Hepatocyte (in vitro differentiated cells): ENCODE measurements at places on chromosomes 13 and 19.

- peak; percentile 99 for DNase-seq
Measured at GRCh38 chr19:8592231-8593009, 15.2 kb upstream of the MYO1F start.

- no peak for DNase-seq
Measured at GRCh38 chr13:72696579-72696978, 30.9 kb downstream of the MZT1 start.

DNA sequence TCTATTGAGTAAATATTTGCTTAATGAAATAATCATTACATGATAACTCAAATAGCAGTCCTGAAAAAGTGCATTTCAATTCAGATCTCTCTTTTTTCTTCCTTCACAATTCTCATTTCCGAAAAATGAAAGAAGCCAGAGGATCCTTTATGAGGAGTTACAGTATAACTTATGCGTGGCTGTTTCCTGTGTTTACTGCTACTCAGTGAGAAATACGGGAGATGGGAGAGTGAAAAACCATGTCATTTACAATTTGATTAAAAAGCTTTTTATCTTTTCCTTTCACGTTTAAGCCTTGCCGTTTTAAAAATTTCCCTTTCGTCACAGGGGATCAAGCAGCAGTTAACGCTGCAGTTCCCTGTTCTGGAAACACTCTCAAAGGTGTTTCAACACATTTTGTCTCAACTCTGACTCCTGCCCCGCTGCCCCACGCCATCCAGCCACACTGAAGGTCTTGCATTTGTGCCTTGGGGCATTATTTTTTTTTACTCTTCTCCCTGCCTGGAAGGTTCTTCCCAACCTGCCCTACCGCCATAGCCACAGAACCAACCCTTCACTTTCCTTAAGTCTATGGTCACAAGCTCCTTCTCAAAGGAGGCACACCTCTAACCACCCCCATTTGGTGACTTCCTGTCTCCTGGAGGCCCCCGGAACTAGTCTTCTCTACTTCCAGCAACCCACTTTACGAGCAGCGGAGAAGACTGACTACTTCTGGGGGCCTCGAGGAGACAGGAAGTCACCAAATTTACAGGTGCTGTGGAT, 17.0 kb downstream of the KL start:
- DNase-seq, result no peak

DNA sequence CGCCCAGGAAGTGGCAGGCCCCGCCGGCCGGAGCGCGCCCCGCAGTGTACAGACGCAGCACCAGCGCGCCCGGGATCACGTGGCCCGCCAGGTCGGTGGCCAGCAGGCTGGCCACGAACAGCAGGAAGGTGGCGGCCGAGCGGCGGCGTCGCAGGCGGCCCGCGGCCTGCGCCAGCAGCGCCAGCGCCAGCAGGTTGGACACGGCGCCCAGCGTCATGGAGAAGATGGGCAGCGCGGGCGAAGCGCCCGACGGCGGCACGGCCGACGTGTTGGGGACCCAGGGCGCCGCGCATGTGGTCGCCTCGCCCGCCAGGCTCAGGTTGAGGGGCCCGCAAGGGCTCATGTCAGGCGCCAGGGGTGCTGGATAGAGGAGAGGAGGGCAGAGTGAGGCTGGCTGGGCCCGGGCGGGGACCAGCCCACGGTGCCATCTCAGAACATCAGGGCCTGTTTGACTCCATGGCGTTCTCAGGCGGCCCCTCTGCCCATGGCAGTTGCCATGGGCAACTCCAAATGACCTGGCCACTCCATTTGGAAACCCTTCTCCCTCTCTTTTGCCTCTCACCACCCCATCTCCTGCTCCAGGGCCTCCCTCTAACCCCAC, 1.1 kb downstream of the PTGER1 start:
- DNase-seq, result peak; percentile 4
